Kasumi-1 (cell line): ENCODE measurements at places on chromosomes 7 and 10.

GRCh38 chr7:151087245-151088018 lies 1.2 kb downstream of the AGAP3 start:
- no peak for DNase-seq

- no peak for DNase-seq
Measured at GRCh38 chr10:72146071-72146470, 57.7 kb upstream of the SPOCK2 start.

- DNase-seq: no peak
Measured at GRCh38 chr10:12434277-12434676, 84.9 kb downstream of the CAMK1D start.

GRCh38 chr7:130966246-130967009 lies 232.4 kb upstream of the KLF14 start:
- no peak for DNase-seq

DNA sequence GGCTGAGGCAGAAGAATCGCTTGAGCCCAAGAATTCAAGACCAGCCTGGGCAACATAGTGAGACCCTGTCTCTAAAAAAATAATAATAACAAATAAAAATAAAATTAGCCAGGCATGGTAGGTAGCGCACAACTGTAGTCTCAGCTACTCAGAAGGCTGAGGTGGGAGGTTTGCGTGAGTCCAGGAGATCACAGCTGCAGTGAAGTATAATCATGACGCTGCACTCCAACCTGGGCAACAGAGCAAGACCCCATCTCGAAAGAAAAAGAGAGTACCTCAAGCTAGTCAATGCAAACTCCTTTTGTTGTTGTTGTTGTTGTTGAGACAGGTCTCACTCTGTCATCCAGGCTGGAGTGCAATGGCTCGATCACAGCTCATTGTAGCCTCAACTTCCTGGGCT lies 34.0 kb upstream of the NFE2L3 start:
- no peak for DNase-seq

DNA sequence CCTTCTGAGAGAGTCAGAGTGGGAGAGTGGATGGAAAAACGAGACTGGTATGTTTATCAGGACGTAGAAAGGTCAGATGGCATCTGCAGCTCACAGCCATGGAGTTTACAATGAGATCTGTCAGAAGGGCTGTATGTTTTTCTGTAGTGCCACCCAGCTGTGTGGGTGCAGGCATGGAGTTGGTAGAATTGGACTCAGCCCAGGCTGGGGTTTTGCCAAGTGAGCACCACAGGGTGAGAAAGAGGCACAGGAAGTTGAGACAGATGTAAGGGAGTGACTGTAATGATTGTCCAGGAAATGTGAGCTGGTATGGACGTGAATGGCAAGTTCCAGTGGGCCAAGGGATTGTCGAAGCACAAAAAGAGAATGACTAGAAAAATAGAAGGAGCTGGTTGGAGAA lies 9.1 kb upstream of the ZYX start:
- peak; percentile 87 for DNase-seq

DNA sequence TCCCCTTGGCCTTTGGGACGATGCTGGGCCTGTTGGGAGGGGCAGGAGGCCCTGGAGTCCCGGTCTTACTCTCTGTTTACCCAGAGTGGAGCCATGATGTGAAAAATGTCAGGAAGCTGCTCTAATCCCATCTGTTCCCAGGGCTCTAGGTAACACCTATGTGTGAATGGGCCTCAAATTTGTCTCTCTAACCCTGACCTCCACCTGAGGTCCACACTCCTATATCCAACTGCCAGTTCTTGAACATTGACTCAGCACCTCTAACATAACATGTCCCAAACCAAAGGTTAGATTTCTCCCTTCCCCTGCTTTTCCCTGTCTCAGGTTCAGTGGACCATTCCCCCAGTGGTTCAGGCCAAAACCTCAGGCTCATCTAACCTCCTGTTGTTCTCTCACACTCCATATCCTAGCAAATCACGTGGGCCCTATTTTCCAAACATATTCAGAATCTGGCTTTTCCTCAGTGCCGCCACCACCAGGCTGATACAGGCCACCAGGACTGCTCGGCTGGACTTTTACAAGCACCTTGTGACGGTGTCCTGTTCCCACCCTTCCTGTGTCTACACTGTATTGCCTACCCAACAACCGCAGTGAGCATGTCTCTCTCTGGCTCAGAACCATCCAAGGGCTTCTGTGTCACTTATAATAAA lies 130.6 kb downstream of the ATXN7L1 start:
- DNase-seq: no peak

- peak; percentile 44 for DNase-seq
Measured at GRCh38 chr7:89334797-89335196, 539.3 kb upstream of the TEX47 start.

- no peak for DNase-seq
Measured at GRCh38 chr10:77463499-77463898, 174.1 kb downstream of the KCNMA1 start.

DNA sequence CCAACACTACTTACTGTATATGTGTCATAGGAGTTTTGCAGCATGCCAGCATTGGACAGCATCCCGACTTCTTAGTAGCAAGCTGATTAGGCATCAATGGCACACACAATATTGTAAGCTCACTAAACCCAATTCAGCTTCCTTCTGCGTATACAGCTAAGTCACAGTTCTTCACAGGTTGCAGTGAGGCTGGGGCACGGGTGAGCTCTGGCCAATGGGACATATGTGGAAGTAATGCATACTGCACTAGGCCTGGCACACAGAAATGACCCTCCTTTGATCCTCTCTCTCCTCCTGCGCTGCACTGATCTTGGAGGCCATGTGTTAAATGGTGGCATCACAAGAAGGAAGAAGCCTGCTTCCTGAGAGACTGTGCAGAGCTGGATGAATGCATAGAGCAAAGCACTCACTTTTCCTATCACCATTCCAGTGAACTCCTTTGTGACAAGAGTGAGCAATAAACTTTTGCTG lies 11.9 kb downstream of the RAB11FIP2 start:
- peak; percentile 59 for DNase-seq

DNA sequence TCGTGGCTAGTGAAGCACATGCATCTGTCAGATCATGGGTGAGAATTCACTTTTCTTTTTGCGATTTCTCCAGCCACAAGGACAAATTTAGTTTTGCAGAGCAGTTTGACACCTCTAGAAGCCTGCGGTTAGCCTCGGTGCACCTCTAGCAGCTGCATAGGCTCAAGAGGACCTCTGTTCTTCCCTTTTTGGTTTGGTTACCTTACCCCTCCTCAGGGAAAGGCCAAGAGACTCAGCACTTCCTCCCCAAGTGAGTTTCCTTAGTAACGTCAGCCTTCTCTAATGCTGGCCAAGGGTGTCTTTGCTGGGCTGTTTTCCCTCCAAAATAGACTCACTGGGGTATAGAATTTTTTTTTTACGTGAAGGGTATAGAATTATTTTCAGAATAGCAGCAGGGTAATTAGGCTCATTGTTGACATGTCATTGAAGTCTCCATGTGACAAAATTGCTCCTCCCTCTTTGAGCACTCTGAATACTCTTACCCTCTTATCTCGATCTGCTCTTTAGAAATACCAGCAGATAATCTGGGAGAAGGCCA lies 97.8 kb downstream of the AUTS2 start:
- no peak for DNase-seq

DNA sequence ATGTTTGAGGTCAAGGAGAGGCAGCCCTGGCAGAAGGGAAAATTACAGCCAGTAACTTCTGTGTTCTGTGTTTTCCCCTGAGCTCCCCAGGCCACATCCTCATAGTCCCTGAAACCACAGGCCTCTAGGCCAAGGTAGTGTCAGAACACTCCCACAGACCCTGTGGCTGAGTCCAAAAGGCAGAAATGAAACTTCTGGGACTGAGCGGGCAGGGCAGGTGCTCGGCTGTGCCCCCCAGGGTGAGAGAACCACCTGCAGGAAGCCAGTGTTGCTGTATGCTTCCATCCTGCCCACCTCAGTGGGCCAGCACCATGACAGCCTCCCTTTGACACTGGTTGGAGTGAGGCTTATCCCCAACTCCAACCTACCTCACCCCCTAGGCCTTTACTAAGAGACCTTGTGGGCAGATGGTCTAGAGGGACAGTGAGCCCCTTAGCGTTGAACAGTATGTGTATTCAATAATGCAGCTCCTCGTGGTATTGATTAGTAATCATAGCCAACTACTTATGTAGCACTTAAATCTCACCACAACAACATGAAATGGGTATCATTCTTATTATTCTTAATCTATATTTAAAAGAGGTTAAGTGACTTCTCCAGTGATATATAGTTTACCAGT lies 30.3 kb downstream of the PIK3CG start:
- DNase-seq: peak; percentile 90

DNA sequence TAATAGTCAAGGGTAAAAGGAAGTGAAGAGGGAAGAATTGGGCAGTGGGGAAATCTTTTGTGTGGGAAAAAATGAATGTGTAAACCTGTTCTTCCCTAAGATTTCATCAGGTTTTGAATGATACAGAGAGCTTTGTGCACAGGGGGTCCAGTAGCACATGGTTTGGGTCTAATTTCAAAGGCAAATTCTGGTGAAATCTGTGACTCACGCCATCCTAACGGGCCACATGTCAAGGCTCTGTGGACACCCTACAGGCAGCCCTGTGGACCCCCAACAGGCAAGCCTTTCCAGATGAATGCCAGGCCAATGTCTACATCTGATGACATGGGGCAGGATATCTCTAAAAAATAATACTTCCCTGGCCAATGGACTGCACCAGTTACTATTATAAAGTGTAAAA lies 309.8 kb downstream of the PARD3 start:
- no peak for DNase-seq

DNA sequence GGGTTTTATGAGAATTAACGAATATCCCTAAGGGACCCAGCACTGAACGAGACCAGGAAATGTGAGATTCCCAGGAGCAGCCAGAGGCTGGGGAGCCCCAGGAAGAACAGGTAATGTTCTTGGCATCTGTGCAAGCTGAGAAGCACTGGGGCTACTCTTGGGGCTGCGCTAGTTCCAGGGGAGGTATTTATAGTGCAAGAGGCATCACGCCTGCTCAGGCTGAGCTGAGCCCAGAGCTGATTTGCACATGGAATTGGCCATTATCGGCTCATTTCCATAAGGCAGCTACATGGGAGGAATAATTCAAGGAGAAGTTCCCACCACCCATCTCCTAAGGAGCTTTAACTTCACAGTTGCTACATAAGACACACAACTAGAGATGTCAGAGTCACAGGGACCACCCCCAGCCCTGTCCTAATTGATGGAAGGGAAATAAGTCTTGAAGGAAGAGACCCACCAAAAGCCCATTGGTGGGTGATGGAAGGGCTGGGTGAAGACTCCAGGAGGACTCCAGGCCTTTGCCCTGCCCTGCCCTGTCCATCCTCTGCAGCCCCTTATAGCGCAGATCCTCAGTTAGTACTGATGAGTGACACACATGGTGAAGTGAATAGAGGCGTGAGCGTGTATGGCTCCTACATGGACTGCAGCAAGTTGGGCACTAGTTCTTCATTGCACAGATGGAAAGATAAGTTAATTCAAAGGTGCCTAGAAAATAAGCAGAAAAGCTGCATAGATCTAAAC lies 178.9 kb downstream of the GRID1 start:
- no peak for DNase-seq

DNA sequence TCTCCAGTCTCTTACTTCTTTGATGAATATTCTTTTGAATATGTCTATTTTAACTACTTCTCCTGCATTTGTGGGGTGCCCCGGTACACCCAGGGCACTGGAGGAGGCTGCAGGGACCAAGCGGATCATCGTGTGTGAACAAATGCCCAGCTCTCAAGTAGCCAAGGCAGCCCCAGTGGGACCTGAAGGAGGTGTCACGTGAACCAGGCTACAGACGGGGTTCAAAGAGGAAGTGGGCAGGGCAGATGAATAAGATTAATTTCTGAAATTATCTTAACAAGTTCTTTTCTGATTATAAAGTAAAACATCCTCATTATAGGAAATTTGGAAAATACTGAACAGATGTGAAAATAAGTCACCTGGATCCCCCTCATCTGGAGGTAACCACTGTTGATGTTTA lies 78.4 kb upstream of the DUSP5 start:
- no peak for DNase-seq

- DNase-seq: peak; percentile 52
Measured at GRCh38 chr7:22584179-22584578, 84.2 kb upstream of the STEAP1B start.

GRCh38 chr10:131825150-131825848 lies 75.5 kb upstream of the PPP2R2D start:
- no peak for DNase-seq

DNA sequence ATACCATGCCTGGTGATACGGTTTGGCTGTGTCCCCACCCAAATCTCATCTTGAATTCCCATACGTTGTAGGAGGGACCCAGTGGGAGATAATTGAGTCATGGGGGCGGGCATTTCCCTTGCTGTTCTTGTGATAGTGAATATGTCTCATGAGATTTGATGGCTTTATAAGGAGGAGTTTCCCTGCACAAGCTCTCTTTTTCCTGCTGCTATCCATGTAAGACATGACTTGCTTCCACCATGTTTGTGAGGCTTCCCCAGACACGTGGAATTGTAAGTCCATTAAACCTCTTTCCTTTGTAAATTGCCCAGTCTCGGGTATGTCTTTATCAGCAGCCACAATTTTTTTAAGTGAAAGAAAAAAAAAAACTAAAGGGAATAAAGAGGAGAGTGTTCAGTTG lies 152.5 kb downstream of the ARHGAP12 start:
- no peak for DNase-seq

DNA sequence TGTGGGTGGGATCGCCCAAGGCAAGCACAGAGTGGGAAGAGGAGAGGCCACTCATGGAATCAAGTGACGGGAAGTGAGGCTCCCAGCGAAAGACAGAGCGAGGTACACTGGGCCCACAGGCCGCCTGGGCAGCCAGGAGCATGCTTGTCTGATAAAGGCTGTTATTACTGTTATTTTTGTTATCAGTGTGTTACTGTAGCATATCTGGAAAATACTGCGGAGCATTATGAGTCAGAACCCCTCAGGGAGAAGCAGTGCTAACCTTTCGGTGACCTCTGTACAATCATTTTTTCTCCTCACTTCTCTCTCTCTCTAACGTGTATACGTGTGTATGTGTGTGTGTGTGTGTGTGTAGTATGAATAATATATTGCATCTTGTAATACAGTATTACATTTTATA lies 3.8 kb upstream of the TCERG1L start:
- DNase-seq: no peak

- DNase-seq: no peak
Measured at GRCh38 chr7:157124690-157125089, 14.0 kb upstream of the UBE3C start.

DNA sequence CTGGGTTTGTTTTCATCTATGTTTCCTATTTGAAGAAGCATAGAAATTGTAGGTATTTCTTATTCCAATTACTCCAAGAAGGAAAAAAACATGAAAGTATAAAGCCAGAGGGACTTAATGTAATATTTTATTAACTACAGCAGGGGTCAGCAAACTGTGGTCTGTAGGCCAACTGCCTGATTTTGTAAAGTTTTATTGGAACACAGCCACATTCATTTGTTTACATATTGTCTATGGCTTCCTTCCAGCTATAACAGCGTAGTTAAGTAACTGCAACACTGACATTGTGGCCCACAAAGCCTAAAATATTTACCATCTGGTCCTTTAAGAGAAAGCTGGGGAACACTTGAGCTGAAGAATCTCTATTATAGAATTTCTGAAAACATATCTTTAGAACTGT lies 306.2 kb downstream of the BICC1 start:
- no peak for DNase-seq

DNA sequence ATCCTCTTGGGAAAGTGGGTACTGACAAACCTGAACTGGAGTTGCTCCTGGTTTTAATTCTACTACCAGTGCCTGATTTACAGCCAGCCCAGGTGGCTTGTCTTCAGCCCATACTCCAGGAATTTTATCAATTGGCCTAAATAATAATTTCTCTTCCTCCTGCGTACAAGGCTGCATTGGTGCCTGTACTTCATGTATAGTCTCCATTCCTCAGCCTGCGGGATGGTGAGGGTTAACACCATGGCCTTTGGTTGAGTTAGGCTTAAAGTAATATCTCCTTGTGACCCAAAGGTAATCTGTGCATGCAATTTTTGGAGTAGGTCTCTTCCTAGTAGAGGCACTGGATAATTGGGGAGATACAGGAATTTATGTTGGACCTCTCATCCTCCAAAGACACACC lies 5.5 kb upstream of the ZNF117 start:
- DNase-seq: no peak
